ENCODE measurements at places on chromosomes 16 and 17. TPM values are rescaled to one million over a fixed set of nuclear protein-coding genes. Genes with fewer than 3 reads are reported as not detected.

GRCh38 chr16:4859900-4860255 is 12.6 kb downstream of the UBN1 start:
- no peak for DNase-seq

GRCh38 chr16:1651094-1651973 is 26.7 kb upstream of the JPT2 start:
- DNase-seq, result no peak

GRCh38 chr17:8322061-8322460 is 12.0 kb downstream of the ARHGEF15 start:
- no peak for DNase-seq

GRCh38 chr17:72634621-72635020 is 457.9 kb downstream of the SLC39A11 start:
- DNase-seq, result no peak

- DNase-seq, result no peak
Measured at GRCh38 chr17:5812590-5812989, 228.3 kb upstream of the NLRP1 start.

DNA sequence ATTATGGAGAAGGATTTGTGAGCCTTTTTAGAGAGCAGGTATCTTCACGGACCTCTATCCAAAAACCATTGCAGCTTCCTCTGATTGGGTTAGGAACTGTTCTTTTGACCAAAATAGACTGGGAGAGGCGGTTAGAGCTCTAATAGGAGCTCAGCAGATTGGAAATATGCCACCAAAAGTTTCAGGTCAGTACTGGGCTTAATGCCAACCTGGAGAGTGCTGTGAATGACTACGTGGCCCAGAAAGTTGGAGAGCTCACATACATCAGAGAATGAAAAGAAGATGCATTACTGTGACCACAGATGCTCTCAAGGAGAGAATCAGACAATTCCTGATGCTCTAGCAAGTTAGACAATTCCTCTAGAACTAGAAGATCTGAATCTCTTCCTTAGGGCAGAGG is 86.5 kb downstream of the ABCA8 start:
- no peak for DNase-seq

- DNase-seq, result peak; percentile 23
Measured at GRCh38 chr16:49921791-49922456, 66.0 kb upstream of the ZNF423 start.

DNA sequence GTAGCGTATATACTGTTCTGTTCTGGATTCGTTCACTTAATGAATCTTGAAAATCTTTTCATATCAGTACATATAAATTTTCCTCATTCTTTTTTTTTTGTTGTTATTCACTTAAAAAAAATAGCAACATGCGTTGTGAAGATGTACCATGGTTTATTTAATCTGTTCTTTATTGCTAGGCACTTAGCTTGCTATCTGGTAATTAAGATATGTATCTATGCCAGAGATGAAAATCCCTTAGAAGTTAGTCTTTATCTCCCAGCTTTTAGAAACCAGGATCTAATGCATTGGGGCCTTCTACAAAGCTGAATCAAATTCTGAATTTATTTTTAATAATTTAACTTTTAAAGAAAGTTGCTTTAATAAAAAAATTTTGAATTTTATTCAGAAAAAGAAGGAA is 13.0 kb upstream of the DNAJA2 start:
- DNase-seq, result no peak

GRCh38 chr17:41002814-41003213 is 3.1 kb upstream of the KRTAP3-2 start:
- DNase-seq, result no peak

DNA sequence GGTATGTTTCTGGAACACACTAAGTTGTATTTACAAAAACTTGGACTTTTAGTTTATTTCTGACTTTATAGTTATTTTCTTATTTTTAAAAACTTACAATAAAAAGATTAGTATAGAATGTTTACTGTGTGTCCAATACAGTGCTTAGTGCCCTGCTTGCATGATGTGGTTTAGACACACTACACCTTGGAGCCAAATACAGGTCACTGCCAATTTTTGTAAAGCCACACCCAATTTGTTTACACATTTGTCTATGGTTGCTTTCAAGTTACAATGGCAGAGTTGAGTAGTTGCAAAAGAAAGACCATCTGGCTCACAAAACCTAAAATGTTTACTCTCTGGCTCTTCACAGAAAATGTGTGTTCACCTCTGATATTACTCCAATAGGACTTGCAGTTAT is 807.1 kb downstream of the KCNJ2 start:
- DNase-seq, result no peak

- no peak for DNase-seq
Measured at GRCh38 chr16:6081320-6081976, 983.9 kb upstream of the EEF2KMT start.

DNA sequence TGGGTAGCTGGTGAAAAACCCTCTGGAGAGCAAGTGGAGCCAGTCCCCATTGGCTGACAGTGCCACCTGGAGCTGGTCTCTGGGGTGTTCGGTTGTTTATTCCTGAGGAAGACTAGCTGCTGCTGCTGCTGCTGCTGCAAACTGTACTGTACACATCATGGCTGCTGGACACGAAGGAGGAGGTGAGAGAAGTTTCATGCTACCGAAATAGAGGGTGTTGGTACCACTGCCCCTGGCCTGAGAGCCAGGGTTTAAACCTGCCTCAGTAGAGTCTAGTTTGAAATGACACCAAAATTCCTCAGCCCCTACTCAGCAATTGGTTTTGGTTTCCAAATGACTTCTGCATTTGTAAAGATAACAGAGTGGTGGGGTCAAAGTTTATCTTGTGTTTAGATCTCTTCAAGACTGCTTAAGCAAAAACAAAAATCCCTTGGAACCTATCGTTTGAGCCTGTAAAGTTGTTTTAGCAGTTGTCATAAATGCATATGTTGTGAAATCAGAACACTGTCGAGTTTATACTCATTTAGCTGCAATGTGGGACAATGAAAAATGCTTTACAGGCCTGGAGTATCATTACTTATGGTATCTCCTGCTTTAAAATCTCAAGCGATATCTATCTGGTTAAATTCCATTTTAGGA is 40.8 kb downstream of the CYB5B start:
- no peak for DNase-seq

GRCh38 chr16:17050468-17050867 is 420.3 kb downstream of the XYLT1 start:
- no peak for DNase-seq

DNA sequence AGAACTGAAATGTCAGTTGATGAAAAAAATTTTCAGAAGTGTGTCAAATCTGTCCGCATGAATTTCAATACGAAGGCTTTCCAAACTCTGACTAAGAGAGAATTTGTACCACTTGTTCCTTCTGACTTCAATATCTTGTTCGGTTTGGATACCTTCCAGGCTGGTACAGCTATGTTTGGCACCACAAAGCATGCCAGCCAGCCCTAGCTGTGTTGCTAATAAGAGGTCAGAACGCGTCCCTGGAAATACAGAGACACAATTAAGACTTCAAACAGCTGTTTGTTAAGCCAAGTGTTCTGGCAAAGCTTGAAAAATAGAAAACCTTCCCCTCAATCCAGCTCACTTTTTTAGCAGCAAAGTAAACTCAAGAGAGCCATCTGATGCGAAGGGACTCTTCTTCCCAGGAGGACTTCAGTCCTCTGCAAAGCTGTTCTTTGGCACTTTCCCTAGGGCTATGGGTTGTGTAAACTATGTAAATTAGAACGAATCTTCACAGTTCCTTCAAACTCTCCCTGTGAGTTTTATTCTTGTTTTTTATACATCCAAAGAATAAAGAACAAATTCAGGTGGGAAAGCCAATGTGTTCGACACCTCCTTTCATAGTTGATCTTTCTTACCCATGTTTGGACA is 35.1 kb downstream of the GRB2 start:
- peak; percentile 58 for DNase-seq

Gene P2RX5
- total RNA-seq, result 12.0 TPM

Gene HAS3
- 65.0 TPM for total RNA-seq

Gene CA5A
- total RNA-seq, result not detected

Gene CIITA
- not detected for total RNA-seq

Gene EXOC3L1
- not detected for total RNA-seq

Gene UTS2R
- not detected for total RNA-seq

Gene MGRN1
- 8.3 TPM for total RNA-seq

Gene TBC1D3I
- total RNA-seq, result not detected
